ENCODE measurements at places on chromosomes 11 and 22.

GRCh38 chr22:39427751-39428596 lies 28.4 kb downstream of the TAB1 start:
- no peak for DNase-seq

- DNase-seq: no peak
These were observed 111.9 kb downstream of the WNT7B start for GRCh38 chr22:45864959-45865476.

DNA sequence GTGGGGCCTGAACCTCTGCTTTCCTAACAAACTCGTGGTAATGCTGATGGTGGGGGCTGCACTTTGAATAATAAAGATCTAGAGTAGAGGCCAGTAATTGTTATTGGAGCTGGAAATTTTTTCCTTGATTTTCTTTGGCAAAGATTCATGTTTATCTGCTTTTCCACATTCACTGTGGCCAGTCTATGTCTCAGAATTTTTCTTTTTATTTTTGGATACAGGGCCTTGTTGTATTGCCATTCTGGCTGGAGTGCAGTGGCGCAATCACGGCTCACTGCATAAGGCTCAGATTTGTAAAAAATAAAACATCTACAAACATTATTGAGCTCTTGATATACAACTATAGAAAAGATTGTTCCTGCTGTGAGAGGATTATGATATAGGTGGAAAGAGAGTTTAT lies 1.6 kb downstream of the TMEM135 start:
- DNase-seq: no peak

GRCh38 chr11:99098751-99099150 lies 78.0 kb downstream of the CNTN5 start:
- no peak for DNase-seq

DNA sequence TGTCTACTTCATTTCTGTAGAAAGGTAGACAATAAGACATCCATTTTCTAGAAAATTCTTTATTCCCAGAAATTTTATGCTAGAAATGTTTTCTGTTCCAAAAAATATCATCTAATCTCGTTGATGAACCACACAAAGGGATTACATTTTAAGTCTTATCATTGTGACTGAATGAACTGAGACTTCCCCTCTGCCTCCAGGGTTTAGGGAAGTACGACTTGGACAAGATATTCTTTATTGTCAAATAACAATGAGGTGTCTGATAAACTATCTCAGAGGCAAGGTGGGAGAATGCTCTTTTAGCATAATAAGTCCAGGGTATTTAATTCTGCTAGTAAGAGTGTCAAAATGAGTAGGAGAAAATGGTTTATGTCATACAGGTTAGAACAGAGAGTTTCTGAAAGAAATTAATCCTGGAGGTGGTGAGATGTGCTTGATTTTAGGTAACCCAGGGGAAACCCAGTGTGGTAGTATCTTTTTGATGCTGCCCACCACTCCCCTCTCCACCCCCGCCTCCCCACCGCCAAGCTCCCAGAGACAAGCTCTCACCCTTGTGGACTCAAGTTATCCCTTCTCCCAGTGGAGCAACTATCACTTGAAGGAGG lies 100.6 kb downstream of the CD44 start:
- no peak for DNase-seq

GRCh38 chr11:128837627-128838026 lies 29.5 kb downstream of the KCNJ1 start:
- no peak for DNase-seq

DNA sequence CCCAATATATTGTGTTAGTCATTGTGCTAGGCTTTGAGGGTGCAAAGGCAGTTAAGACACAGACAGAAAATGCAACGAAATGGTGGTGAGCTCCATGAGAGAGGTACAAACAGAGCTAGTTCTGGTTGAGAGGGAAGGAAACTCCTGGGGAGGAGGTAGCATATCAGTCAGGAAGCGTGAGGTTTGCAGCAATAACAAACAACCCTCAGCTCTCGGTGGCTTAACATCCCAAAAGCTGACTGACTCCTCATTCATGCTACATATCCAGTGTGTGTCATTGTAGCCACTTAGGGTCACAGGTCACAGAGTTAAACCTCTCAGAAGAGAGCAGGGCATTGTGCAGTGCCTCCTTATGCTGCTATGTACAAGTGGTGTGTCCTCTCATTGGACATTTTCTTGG lies 1.7 kb upstream of the ST14 start:
- DNase-seq: no peak

- no peak for DNase-seq
These were observed 70.2 kb downstream of the DBX1 start for GRCh38 chr11:20089796-20090653.

GRCh38 chr11:77170107-77170506 lies 42.1 kb downstream of the MYO7A start:
- no peak for DNase-seq

DNA sequence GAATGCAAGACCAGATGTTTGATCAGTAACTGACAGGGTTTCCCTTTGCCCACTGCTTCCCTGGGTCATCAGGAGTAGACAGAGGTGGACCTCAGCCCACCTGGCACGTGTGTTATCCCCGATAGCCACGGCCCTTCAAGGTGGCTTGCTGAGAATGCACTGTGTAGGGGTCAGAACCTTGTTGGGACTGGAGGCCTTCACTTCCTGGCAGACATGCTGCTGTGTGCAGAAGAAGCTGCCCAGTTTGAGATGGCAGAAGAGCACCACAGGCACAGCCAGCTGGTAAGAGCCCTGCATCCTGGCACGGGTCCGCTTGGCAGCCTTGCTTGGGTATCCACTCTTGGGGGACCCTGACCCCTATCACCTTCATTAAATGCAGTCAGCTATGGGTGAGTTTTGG lies 81.8 kb downstream of the SFI1 start:
- no peak for DNase-seq

DNA sequence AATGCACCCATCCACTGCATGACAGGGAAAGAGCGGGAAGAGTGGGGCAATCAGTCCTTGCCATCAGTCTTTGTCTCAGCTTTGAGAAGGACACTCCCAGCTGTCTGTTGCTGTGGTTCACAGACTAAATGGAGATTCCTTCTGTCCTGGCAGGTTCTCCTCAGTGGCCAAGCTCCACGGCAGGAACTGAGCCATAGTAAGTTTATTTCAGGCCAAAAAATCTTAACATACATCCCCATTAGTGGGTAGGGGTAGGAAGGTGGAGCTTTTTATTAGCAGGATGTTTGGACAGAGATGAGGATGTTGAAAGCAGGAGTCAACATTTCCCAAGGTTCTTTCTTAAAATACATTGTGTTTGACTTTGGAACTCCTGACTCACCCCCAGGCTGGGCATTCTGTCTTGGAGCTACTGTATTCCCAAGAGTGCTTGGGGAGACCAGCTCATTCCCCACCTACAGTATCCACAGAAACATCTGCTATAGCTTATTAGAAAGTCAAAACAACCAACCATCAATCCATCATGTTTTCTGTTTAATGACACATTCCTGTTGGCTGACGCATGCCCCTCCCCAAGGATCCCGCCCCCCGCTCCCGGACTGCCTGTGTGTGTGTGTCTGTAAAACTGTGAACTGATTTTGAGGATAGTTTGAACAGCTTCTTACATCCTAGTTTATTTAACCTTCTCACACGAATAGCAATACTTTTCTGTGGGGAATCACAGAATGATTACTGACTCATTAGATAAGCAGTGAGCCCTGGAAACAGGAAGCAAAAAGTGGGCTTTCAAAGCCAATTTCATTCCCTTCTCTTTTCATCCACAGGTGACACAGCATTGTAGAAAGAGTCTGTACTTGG lies 109.5 kb downstream of the CCDC81 start:
- peak; percentile 54 for DNase-seq

DNA sequence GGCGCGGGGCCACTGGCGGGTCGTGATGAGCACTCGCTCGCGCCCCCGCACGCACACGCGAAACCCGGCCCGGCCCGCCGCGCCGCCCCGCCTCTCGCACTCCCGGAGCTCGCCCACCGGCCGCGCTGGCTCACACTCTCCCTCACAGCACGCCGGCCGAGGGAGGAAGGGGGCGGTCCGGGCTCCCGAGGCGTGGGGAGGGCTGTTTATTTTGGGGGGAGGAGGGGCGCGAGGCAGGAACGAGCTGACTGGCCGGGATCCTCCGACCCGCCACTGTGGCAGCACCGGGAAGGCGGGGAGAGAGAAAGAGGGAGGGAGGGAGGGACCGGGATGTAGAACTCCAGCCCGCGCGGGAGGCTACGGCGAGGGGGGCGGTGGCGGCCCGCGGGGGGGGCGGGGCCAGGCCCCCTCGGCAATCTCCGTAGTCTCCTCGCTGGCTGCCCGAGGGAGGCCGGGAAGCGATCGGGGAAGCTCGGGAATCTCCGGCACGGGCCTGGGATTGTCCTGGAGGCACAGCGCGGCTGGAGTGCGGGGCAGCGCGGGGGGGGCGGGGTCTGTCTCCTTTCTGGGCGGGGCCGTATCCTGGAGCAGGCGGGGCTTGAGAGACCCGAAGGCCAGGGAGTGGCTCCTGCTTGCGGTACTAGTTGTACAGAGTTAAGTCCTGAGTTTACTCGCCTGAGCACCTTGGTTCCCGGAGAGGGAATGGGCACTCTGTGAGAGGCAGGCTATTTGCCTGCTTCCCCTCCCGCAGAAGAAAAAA lies at the start of gene RBFOX2:
TSS of gene RBFOX2 (minus strand) at position 179 of the 760 bp plus-strand sequence. CDS start 399 bp downstream, outside the sequence.
- DNase-seq: peak; percentile 94

GRCh38 chr11:66857234-66857926 lies 516 bp downstream of the LRFN4 start:
- DNase-seq: peak; percentile 55

GRCh38 chr11:128086794-128087193 lies 500.6 kb downstream of the ETS1 start:
- no peak for DNase-seq

- DNase-seq: no peak
These were observed 4.5 kb downstream of the ZMAT5 start for GRCh38 chr22:29762263-29762662.

GRCh38 chr11:5548440-5548839 lies at the start of gene OR52H1:
Gene OR52H1 (minus strand): TSS chr11:5548540. CDS start chr11:5545505, 3,035 bp downstream.
- no peak for DNase-seq

GRCh38 chr11:126212089-126212660 lies 593 bp downstream of the FAM118B start:
- peak; percentile 37 for DNase-seq

- no peak for DNase-seq
These were observed 57.5 kb downstream of the C22orf31 start for GRCh38 chr22:29003975-29004646.

GRCh38 chr11:110235966-110236365 lies 60.4 kb downstream of the RDX start:
- DNase-seq: no peak

DNA sequence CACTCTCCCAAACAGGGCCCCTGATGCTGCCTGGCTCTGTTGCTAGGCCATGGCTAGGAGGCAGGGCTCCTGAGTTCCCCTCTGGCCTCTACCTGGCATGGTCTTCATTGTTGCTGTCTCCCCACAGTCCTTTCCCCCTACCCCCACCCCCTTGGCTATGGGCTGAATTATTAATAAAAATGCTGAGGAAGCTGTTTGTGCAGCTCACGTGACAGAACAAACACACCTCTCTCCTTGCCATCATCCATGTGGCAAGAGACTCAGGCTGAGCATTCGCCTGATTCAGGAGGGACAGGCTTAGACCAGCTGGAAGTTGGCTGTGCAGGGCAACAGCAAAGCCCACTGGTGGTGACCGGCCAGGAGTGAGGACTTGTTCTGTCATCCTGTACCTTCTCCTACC lies 4.2 kb upstream of the SYT7 start:
- no peak for DNase-seq

DNA sequence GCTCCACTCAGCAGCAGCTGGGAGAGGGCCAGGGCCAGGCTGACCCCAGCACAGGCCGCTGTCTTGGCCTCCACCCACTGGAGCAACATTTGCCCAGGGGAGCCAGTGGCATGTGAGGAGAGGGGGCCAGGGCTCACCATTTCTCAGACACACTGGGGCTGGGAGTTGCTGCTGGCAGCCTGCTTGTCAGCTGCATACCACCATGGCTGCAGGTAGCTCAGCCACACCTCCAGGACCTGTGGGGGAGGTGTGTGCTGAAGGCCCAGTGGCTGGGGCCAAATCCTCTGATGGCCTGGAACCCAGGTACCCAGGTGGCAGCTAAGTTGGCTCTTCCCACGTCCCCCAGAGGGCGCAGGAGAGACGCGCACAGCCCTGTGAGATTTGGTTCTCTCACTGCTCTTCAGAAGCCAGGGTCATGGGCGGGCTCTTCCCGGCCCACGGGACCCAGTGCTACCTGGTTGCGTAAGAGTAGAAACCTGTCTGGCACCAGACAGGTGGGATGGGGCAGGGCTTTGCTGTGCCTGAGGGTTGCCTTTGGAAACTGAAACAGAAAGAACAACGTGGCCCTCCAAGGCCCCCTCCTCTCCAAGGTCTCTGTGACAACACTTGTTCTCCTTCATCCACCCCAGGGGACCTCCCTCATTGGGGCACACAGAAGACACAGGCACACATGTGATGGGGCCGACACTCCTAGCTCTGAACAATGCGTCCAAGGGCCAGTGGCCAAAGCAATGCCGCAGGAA lies 98.8 kb downstream of the MED15 start:
- DNase-seq: peak; percentile 59

DNA sequence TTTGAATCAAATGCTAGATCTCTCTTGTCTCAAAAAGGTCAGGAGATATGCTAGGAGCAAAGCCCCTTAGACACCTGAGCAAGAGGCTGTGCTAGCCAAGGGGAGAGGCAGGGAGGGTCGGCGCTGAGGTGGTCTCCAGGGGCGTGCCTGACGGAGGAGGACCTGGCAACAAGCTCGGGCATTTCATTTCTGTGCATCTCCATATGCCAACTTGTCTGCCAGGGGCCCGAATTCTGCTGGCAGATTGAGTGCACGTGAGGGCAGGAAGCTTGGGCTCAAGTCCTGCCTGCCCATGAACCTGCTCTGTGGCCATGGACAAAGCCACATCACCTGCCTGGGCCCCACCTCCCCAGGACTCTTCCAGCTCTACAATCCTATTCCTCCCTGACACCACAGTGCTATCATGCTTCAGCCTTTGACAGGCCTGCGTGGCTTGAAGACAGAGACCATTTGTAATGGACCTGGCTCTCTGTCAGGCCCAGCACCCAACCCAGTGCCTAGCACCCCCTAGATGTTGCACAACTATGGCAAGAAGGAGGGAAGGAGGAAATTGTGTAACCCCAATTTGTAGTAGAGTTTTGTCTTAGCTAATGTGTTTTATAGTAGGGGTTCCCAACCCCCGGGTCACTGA lies 16.3 kb upstream of the VSIG10L2 start:
- no peak for DNase-seq

GRCh38 chr22:27420817-27421361 lies 380.7 kb downstream of the MN1 start:
- DNase-seq: no peak

- DNase-seq: no peak
These were observed 94.5 kb upstream of the ISX start for GRCh38 chr22:34971456-34971855.

GRCh38 chr11:132846075-132846474 lies 686.2 kb downstream of the OPCML start:
- no peak for DNase-seq

Data from RKO (cell line).